GM23248 (cell line): ENCODE measurements at places on chromosomes 12 and 14. TPM values are rescaled to one million over a fixed set of nuclear protein-coding genes. Genes with fewer than 3 reads are reported as not detected.

Gene LMNTD1
- total RNA-seq: 0.13 and 0.43 TPM in 2 replicates

Gene TAMALIN
- total RNA-seq: 2.2 and 5.9 TPM in 2 replicates

Gene TOMM20L
- not detected in 2 replicates for total RNA-seq

Gene STAT6
- 95.1 and 103 TPM in 2 replicates for total RNA-seq
